Astrocyte of the cerebellum (primary cell): ENCODE measurements at places on chromosomes 3 and 15.

DNA sequence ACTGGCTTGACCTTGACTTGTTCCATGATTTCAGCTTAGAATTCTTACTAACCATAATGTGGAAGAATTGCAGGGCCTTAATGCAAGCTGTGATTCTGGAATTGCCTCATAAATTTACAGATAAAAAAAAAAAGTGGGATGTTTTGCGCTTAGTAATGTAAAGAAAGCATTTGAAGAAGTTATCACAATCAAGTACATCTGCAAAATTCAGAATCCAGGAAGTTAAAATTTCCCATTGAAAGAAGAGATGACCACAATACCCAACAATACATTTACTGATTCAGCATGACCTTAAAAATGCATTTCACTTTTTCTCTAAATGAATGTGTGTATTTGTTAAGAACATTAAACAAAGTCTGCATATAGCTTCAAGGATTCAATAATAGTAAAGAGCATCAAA lies 65.1 kb upstream of the CCNL1 start:
- no peak for DNase-seq

GRCh38 chr15:100311833-100312476 lies 29.8 kb downstream of the ADAMTS17 start:
- no peak for DNase-seq

GRCh38 chr3:65344444-65344843 lies 656.6 kb upstream of the ADAMTS9 start:
- DNase-seq = no peak

- DNase-seq = no peak
Observed at GRCh38 chr3:187572441-187572840, 97.8 kb downstream of the SST start.

DNA sequence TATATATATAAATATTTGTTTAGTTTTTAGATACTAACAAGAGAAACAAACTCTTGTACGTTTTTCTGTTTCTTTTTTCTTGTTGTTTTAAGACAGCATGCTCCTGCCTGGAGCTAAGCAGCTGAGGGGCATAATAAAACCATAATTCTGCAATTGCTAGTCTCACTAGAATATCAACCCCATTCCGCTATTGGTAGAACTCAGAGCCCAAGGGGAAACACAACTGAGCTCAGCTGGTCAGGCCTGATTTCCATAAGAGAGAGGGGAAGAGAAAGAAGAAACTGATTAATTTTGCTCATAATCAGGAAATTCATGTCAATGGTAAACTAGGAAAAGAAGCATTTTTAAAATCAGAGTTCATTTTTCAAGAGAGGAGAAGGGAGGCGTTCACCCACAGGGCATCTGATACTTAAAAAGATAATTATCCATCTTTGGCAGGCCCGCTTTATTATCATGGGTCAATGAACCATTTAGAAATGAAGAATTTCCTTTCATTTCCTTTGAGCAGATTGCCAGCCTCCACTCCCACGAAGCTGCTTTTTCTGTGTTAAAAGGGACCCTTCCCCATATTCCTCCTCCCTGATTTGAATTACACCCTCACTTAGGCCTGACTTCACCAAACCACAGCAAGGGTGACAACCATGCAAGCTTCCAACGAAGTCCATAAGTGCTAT lies 965.3 kb upstream of the CFAP20DC start:
- no peak for DNase-seq

GRCh38 chr3:18241837-18242236 lies 183.3 kb downstream of the SATB1 start:
- DNase-seq = no peak

- peak; percentile 28 for DNase-seq
Observed at GRCh38 chr3:113249111-113249510, 37.8 kb downstream of the BOC start.

GRCh38 chr3:12501360-12502020 lies 17.2 kb downstream of the TSEN2 start:
- DNase-seq = no peak

GRCh38 chr3:167673221-167673620 lies 19.5 kb upstream of the WDR49 start:
- no peak for DNase-seq

DNA sequence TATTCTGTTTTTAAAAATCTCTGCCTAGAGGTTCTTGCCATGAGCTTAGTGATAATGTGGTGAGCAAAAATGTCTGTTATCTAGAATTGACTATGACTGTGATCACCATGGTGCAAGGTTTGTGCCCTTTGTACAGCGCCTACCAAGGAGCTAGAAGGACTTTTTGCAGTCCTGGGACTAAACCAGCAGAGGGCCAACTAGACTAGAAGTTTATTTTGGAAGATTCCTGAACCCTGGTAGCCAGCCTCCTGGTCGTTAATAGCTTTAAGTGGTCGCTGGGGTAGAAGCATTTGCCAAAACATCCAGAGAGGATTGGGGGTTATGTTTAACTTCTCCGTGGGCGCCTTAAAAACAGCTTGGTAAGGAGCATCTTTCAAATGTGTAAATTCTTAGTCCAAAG lies 7.8 kb downstream of the SCG5 start:
- no peak for DNase-seq

DNA sequence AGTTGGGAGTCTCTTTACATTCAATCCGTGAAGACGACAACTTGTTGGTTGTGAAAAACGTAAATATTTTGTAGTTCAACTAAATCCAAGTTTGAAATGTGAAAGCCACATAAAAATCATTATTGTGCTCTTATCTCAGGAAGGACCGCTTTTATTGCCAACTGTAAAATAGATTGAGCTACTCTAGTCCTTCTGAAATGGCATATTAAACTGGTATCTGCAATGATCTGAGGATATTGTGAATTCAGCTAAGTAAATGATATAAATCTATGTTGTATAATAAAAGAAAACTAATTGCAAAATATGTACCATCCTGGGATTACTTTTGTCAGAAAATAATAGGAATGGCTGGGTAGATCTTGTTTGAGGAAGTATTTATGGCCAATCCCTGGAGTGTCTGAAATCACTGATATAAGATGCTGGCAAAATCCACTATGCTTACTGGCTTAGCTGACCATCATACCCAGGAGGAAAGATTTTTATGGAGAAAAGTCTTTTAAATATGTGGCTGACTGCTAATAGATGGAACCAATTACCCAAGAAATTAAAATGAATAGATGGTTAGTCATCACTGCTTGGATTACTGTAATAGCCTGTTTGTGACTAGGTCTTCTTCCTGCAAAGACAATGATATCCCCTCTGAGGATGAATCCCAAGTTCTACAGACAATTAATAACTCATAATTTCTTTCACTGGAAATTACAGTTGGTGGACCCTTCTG lies 191.8 kb downstream of the SEMA6D start:
- DNase-seq = no peak

GRCh38 chr3:100046986-100047385 lies 67.3 kb downstream of the FILIP1L start:
- no peak for DNase-seq

DNA sequence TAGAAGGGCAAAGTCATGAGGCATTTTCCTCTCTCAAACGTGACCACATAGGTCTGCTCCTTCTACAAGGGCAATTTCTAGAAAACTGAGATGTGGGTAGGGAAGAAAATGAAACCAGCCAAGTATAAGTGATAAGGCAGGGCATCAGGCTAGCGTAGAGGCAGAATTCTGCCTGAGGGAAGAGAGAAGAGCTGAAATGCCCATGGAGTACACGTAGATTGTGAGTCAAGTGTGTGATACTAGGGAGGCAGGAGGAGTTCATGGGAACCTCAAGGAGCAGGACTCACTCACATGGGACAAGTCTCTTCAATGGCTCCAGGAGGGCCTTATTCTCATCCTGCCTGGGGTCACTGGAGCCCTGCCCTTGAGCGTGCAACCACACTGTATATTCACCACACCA lies 34.9 kb upstream of the PPP4R2 start:
- DNase-seq = no peak

GRCh38 chr15:90890839-90891238 lies 6.5 kb downstream of the FES start:
- DNase-seq = no peak

- DNase-seq = no peak
Observed at GRCh38 chr15:22907161-22907950, 68.9 kb downstream of the NIPA2 start.

- no peak for DNase-seq
Observed at GRCh38 chr3:25355998-25356397, 72.1 kb upstream of the RARB start.

- no peak for DNase-seq
Observed at GRCh38 chr3:54008099-54008498, 114.3 kb upstream of the CACNA2D3 start.

DNA sequence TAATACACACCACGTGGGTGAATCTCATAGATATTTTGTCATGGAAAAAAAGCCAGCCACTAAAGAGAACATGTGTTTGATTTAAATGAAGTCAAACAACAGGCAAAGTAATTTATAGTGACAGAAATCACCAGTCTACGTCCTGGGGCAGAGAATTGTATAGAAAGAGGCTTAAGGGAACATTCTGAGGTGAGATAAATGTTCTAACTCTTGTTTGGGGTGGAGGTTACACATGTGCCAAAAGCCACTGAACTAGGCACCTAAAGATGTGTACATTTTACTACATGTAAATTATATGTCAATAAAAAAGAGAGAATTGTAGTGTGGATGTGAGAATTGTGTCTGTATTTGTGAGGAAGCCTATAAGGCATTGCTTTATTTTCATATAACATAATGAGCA lies 184.9 kb downstream of the NEK10 start:
- no peak for DNase-seq

DNA sequence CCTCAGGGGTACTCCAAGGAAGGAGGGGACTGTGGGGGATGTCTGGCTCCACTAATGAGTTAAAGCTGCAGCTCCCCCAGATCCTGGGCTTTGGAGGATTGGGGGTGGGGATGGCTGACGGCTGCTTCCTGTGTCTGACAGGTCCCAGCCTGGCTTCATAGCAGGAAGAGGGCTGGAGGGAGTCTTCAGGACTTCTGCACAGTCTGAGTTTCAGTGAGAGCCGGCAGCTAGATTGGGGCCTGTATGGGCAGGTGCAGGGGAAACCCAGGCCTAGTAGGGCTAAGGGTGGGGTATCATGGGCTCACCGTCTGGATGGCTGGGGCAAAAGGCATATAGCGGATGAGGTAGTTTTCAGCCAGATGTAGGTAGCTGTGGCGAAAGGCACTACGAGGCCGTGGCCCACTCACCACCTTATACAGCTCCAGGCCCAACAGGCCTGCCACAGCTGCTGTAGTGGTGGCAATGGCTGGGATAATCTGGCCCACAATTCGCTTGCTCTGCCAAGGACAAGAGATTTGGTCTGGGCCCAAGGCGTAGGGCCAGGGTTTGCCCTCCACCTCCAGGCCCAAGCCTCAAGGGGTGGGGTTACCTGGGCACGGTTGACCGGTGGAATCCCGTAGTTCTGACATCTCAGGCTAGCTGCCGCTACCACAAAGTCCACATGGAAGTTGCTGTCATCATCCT lies 4.5 kb downstream of the INKA1 start:
- DNase-seq = no peak

DNA sequence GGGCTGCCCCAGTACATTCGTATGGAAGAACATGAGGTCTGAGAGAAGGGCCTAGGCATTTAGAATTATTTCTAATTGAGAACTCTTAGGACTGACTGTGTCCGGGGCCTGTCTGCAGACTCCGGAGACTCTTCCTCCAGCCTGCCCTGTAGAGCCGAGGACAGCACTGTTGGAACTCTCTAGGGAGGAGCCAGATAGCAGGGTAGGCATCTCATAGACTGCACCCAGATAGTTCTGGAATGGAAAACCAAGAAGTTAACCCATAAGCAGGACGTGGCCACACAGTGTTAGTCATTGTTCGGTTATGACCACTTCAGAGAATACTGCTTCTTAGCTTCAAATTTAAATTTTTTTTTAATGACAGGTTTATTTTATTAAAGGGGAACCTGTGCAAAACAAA lies 59.5 kb downstream of the SNRK start:
- DNase-seq = no peak

DNA sequence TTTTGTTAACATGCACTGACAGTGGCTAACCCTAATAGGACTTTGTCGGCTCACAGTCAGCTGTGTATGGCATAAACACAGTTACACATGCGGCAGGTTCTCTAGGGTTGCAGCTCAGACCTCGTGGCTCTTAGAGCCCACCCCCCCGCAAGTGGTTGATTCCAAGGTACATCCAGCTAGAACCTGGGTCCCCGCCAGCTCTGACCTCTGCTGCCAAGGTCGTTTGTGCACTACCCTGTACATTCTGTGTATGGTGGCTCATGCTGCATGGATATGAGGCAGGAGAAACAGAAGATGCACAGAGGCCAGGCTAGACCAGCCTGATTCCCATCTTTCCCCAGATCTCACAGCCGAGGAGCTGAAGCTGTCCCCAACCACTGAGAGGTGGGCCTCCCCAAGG lies 25.9 kb downstream of the PRR20G start:
- DNase-seq = no peak

GRCh38 chr3:99859825-99860224 lies 42.2 kb downstream of the CMSS1 start:
- peak; percentile 56 for DNase-seq

DNA sequence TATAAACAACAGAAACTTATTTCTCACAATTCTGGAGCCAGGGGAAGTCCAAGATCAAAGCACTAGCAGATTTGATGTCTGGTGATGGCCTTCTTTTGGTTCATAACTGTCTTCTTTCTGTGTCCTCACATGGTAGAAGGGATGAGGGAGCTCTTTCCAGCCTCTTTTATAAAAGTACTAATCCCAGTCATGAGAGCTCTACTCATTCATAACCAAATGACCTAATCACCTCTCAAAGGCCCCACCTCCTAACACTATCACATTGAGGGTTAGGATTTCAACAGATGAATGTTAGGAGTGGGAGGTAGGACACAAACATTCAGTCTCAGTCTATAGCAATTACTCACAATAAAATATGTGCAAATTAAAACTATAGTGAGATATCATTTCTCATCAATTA lies 50.1 kb upstream of the UBE2E2 start:
- no peak for DNase-seq

DNA sequence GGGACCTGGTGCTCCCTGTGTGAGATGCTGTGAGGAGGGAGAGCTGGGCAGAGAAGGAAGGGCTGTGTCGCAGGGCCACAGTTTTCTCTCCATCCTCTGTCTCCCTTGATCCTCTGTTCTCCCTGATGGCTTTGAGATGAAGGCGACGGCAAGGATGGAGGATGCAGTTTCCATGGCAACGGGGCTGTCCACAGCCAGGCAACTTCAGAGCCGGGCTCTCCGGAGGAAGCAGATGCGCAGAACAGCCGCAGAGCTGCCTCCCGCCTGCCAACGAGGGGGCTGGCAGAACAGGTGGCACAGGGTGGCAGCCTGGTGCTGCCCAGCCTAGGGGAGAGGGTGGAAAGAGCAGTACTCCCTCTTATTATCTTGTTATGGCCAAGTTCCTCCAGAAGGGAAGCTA lies 9.9 kb upstream of the GRM2 start:
- DNase-seq = no peak

DNA sequence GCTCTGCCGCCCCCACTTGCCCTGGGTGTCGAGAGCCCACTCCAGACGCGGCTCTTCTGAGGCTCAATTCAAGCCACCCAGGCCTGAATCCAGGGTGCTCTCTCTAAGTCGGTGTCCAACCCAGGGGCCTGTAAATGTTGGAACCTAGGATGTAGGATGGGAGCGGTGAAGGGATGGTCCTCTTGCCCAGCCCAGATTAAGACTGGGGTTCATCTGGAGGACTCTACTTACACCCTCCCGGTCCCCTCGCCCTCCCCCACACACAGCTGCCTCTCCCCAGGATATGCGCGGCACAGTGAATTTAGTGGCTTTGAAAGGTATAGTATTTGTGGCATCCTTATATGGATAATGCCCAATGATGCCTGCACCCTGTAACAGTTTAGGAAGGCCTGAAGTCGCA lies 822 bp upstream of the FBN1 start:
- no peak for DNase-seq

GRCh38 chr3:131172502-131173200 lies 146.0 kb downstream of the NEK11 start:
- no peak for DNase-seq
